ENCODE measurements at places on chromosomes 12 and 14.

GRCh38 chr12:118436002-118436730 is 59.8 kb downstream of the SUDS3 start:
- DNase-seq: no peak

GRCh38 chr12:3073438-3074250 is 3.5 kb upstream of the TSPAN9 start:
- no peak for DNase-seq

GRCh38 chr12:110269622-110270124 is 11.4 kb upstream of the ATP2A2 start:
- DNase-seq: no peak

GRCh38 chr12:112907415-112908157 is 824 bp downstream of the OAS1 start:
- peak; percentile 72 for DNase-seq
